ENCODE measurements at places on chromosomes 5 and 9. TPM values are rescaled to one million over a fixed set of nuclear protein-coding genes. Genes with fewer than 3 reads are reported as not detected.

DNA sequence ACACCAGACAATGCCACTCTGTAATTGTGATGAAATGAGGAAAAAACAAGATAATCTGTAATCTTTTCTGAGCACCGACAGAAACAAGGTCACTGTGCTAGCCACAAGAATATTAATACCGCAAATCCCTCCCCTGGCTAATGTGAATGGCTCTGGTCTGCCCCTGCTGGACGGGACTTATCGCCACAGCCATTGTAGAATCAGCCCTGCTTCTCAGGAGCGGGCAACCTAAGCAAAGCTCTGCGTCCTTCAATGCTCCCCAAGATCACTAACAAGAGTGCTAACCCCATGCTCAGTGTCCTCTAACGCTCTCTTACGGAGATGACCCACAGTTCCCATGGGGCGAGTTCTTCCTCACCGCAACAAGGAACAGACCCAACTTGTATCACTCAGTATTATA is 42.7 kb downstream of the OR2V1 start:
- H3K36me3 ChIP-seq, result no peaks in the 10 kb centered on the region
- H3K27me3 ChIP-seq, result no peaks in the 10 kb centered on the region
- H3K4me1 ChIP-seq, result no peaks in the 10 kb centered on the region
- no peak for DNase-seq

GRCh38 chr9:112097712-112098688 is 77.1 kb downstream of the SUSD1 start:
- no peaks in the 10 kb centered on the region for H3K4me1 ChIP-seq
- no peak overlapping the region for H3K27ac ChIP-seq
- DNase-seq, result peak; percentile 49
- peaks cover 3% of the 10 kb centered on the region for H3K36me3 ChIP-seq

DNA sequence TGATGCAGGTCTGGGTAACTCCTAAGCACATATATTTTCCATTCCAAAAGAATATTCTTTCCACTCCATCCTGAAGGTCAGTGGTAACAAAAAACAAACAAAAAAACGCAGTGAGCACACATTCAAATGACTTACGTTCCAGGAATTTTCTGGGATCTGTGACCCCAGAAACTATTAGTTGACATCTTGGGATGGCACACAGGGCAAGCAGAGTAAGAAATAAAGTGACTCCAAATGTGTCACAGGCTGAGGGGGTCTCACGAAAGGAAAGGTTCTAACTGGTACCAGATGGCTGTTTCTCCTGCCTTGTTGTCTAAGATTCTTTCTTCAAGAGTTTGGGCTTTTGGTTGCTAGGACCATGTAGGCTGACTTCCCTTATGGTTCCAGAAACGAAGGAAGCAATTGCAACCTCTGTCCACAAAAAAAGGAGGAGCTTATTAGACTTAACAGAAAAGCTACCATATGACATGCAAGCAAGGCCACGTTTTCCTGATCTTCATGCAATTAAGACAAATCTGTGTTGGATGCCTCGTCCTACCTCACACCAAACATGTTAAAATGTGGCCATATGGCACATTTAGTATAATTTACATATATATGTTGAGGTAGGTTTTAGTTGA is 32.7 kb downstream of the PTGS1 start:
- no peak overlapping the region for H3K4me3 ChIP-seq
- no peaks in the 10 kb centered on the region for H3K27me3 ChIP-seq
- no peak for DNase-seq
- no peak overlapping the region for H3K27ac ChIP-seq
- H3K4me1 ChIP-seq, result no peaks in the 10 kb centered on the region

- DNase-seq, result no peak
- no peak overlapping the region for H3K4me3 ChIP-seq
- H3K36me3 ChIP-seq, result no peaks in the 10 kb centered on the region
- no peaks in the 10 kb centered on the region for H3K4me1 ChIP-seq
These were observed 35.0 kb upstream of the FOXB2 start for GRCh38 chr9:76984486-76984885.

DNA sequence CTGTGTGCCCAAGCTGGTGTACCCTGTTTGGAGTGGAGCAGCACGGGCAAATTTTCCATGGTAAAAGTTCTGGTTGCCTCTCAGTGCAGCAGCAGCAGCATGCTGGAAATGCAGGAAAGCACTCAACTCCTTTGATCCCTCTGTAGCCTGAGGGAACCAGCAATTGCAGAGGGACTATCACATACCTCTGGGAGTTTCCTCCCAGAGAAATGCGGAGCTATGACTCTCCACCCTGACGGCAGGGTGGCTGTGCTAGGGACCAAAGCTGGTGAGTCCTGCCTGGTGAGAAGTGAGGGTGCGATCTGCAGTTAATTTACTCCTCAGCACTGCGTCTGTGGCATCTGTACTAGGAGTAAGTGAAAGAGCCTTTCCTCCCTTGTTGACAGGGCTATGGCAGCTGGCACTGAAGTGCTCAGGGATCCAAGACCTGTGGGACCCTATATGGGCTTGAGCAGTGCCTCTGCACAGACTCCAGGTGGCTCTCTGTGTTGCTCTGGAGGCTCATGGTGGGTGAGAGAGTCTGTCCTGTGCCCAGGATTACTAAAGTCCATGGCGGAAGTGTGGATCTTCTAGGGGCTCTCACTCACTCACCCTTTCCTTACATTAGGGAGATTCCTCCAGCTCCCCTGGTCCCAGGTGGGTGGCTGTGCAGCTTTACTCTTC is 601.2 kb upstream of the TYRP1 start:
- no peaks in the 10 kb centered on the region for H3K27me3 ChIP-seq
- no peak overlapping the region for H3K27ac ChIP-seq
- H3K4me1 ChIP-seq, result no peaks in the 10 kb centered on the region
- H3K36me3 ChIP-seq, result no peaks in the 10 kb centered on the region
- no peak for DNase-seq
- H3K4me3 ChIP-seq, result no peak overlapping the region

DNA sequence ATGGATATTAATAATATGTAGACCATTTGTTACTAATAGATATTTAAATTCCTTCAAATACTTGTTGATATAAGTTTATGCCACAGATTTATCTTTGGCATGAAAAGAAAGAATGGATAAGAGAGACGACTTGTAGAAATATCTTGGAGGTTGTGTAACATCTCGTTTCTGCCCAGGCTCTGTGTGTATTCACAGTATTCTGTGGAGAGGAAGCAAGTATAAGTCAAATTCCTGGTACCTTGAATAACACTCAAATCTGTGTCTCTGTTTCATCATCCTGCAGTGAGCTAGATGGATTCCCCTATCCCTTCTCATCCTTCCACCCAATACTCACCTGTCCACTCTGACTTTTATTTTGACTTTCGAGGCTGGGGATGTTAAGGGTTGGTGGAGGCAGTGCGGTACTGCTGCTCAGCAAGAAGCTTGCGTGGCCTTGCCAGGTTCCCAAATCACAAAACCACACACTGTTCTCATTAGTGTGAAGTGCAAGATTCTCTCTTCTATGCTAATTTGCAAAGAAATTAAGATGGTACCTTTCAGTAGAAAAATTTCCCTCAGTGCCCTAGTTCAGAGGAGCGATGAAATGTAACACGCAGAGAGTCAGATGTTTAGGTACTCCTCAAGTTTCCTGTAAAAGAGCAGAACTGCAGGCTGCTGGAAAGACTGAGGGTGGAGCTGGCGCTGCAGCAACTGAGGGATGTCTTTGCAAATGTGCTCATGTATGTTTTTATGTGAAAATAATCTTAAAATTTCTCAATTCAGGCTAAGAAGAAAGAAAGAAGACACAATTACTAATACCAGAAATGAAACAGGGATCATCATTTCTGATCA is 42.6 kb upstream of the ANKRD18A start:
- H3K27ac ChIP-seq, result no peak overlapping the region
- no peaks in the 10 kb centered on the region for H3K4me1 ChIP-seq
- H3K36me3 ChIP-seq, result no peaks in the 10 kb centered on the region

GRCh38 chr5:79837761-79838551 is 148.3 kb downstream of the CMYA5 start:
- H3K4me3 ChIP-seq, result no peak overlapping the region
- H3K27me3 ChIP-seq, result peaks cover 6% of the 10 kb centered on the region
- no peaks in the 10 kb centered on the region for H3K4me1 ChIP-seq
- no peak overlapping the region for H3K27ac ChIP-seq

GRCh38 chr5:135177591-135177990 is 143.6 kb upstream of the PITX1 start:
- no peaks in the 10 kb centered on the region for H3K4me1 ChIP-seq
- no peak for DNase-seq
- no peak overlapping the region for H3K27ac ChIP-seq
- H3K4me3 ChIP-seq, result no peak overlapping the region
- peaks cover 11% of the 10 kb centered on the region for H3K27me3 ChIP-seq

GRCh38 chr5:141855265-141856036 is 22.8 kb downstream of the PCDH1 start:
- H3K4me3 ChIP-seq, result no peak overlapping the region
- no peak for DNase-seq
- peaks cover 20% of the 10 kb centered on the region for H3K4me1 ChIP-seq

DNA sequence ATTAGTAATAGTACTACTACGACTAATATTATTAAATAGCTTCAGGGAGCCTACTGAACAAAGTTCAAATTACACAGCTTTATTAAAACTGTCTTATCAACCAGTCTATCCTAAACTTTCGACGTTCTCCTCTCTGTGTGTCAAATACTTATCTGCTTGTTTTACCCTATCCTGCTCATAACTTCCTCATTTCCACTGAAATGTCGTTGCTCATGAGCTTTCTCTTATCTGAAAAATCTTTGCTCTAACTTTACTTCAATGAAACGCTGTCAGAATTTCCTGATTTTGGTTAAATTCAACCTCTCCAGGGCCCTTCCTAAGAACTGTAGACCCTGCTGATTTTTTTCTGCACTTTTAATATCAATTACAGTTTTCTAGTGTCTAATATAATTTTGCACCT is 1431.0 kb upstream of the WWC1 start:
- no peaks in the 10 kb centered on the region for H3K27me3 ChIP-seq
- H3K36me3 ChIP-seq, result no peaks in the 10 kb centered on the region
- H3K4me1 ChIP-seq, result no peaks in the 10 kb centered on the region
- no peak overlapping the region for H3K4me3 ChIP-seq
- no peak overlapping the region for H3K27ac ChIP-seq

Gene PRLR
- total RNA-seq, result 3.2 TPM

GRCh38 chr9:26856413-26857032 is 36.1 kb downstream of the CAAP1 start:
- no peak overlapping the region for H3K4me3 ChIP-seq
- peaks cover 63% of the 10 kb centered on the region for H3K36me3 ChIP-seq
- H3K4me1 ChIP-seq, result no peaks in the 10 kb centered on the region
- no peak for DNase-seq

Gene HSPB3
- total RNA-seq, result not detected

Gene CEL
- total RNA-seq, result 1.4 TPM

Gene LCN2
- 83.4 TPM for total RNA-seq

All from lower lobe of right lung (tissue), 2 donors.